Cardiac septum (tissue), 1 donor: ENCODE measurements at places on chromosomes 13 and 19. TPM values are rescaled to one million over a fixed set of nuclear protein-coding genes. Genes with fewer than 3 reads are reported as not detected.

DNA sequence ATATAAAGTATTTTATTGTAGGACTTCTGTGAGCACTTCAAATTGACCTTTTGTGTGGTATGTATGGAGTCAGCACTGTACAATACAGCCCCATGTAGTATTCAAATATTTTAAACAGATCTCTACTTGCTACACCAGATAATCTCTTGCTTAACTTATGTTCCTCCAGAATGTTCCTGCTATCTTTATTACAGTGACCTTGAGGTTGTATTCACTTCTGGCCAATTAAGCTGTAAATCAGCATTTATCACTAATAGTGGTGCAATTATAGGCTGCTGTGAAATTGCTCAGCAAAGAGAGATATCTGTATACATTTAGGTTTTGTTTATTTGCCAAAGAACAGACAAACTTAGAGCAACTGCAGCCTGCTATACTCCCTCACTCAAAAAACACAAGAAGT, 1218.6 kb downstream of the PCDH17 start:
- no peak for DNase-seq

DNA sequence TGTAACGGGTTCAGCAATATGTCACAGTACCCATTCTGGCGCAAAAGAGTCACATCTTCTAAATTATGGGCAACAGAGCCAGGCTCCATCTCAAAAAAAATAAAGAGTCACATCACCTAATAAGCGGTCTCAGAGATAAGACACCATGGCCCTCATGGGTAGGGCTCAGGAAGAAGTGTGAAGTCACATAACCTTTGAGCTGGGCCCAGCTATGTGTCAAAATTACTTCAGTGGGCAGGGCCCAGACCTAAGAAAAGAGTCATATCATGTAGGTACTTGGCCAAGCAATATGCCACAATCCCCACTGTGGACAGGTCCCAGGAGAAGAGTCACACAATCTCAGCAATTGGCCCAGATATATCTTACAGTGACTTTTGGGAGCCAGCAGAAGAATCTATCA, 11.4 kb upstream of the ZNF91 start:
- DNase-seq = no peak

- no peak for DNase-seq
Measured at GRCh38 chr19:46644720-46645119, 8.7 kb upstream of the GNG8 start.

DNA sequence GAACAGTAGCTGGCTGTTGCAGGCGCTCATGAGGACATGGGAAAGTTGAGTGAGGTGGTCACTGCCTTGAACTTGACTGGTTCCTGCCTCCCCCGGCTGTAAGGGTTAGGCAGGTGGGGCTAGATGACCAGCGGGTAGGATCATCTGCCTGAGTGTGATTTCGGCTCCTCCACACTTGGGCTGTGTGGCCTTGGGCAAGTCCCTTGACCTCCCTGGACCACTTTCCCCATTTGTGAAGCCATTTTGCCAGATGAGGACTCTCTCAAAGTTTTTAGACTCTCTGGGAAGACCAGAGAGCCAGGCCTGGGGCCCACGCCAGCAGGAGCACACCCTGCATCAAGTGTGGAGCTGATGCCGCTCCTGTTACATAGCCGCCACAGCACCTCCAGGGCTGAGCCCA, 9.5 kb downstream of the PPP1R37 start:
- no peak for DNase-seq

DNA sequence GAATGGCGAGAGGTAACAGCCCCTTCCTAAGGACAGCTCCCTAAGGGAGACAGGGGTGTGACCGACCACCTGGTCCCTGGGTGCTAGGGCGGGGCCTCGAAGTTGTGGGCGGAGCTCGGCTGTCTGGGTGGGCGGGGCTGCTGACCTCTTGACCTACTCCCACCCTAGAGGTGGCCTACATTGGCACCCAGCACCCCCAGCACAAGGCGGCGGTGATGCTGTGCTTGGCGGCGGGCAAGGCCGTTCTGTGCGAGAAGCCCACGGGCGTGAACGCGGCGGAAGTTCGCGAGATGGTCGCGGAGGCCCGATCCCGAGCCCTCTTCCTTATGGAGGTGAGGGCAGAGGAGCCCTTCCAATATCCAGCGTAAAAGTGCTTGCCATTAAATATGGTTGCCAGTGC, 2.4 kb downstream of the DHDH start:
- no peak for DNase-seq

DNA sequence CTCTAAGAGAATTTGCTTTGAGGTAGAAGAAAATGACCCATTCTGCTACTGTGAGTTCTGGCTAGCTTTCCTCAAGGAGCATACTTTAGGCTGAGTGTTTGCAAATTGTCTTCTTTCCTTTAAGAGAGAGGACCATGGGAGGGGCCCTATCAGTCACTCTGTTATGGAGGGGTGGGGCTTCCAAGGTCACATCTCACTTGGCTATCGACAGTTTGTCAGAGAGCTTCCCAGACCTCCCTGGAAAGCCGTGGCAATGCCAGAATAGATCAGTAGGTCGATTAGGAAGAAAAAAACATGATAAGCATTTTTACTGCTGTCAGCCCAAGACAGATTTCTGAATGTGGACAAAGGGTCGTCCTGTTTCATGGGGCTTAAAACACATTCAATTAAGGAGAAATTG, 93.3 kb downstream of the OXGR1 start:
- DNase-seq = no peak

- DNase-seq = no peak
Measured at GRCh38 chr13:97758317-97758716, 195.2 kb upstream of the IPO5 start.

DNA sequence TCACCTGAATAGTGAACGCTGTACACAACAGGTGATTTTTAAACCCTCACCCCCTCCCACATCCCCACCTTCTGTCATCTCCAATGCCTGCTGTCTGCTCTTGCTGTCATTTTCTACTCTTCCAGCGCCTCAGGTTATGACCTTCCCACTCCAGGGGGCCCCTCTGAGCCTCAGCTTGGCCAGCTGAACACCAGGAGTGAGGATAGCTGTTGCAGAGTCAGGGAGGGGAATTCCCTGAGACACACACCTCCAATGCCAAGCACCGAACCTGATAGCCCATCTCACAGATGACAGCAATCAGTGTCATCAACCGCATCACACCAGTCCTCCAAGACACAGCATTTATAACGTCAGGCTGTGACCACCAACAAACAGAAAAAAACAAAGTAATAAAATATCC, 193.5 kb downstream of the ZNF536 start:
- peak; percentile 39 for DNase-seq

GRCh38 chr19:51462681-51463080, 4.4 kb upstream of the SIGLEC8 start:
- no peak for DNase-seq

GRCh38 chr19:13691569-13692435, 72.5 kb upstream of the MRI1 start:
- no peak for DNase-seq

GRCh38 chr13:92804926-92805325, 421.7 kb upstream of the GPC6 start:
- no peak for DNase-seq

GRCh38 chr13:42594481-42595252, 20.7 kb downstream of the TNFSF11 start:
- no peak for DNase-seq

GRCh38 chr13:24161010-24161775, 673 bp downstream of the SPATA13 start:
- no peak for DNase-seq

- DNase-seq = no peak
Measured at GRCh38 chr13:102726430-102726829, 31.6 kb upstream of the METTL21C start.

DNA sequence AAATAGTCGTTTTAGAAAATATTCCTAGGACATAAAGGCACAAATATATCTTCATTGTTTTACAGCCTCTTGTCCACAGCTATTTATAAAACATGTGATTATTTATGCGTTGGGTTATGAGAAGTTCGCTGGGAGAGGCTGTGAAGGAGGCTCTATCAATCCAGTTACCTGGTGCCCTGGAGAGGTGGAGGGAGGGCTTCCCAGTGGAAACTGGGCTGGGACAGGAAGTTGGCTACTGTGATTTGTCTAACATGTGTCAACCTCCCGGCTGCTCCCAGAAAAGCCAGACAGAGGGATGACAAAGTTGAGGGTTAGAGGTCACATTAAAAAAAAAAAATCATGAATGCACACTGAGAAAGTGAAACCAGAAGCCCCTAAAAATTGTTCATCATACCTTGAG, 346.5 kb downstream of the ZNF536 start:
- peak; percentile 58 for DNase-seq

DNA sequence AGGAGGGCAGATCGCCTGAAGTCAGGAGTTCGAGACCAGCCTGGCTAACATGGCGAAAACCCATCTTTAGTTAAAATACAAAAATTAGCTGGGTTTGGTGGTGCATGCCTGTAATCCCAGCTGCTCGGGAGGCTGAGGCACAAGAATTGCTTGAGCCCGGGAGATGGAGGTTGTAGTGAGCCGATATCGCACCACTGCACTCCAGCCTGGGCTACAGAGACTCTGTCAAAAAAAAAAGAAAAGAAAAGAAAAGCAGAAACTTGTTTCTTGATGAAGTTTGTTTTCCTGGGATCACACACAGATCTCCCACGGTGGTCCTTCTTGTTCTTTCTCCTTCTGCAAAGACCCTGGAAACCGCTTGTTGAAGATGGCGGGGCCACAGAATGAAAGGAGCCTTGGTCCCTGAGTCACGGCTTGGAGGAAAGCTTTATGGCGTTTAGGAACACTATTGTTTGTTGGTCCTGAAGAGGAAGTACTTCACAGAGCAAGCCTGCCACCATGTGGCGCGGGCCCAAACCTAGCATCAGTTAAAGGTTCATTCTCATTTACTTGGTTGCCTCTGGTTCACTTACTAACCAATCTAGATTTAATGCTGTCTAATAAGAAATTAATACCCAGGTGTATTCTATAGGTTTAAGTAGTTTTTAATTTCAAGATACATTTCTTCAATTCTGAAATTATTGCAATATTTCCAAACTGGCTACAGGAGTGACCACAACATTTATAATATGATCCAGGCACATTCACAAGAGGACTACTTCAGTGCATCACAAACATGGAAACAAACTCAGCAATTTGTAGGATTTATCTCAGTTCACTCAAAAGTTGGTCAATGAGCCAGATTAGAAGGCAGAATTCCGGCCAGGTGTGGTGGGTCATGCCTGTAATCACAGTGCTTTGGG, 21.3 kb upstream of the ARL11 start:
- DNase-seq = peak; percentile 94

DNA sequence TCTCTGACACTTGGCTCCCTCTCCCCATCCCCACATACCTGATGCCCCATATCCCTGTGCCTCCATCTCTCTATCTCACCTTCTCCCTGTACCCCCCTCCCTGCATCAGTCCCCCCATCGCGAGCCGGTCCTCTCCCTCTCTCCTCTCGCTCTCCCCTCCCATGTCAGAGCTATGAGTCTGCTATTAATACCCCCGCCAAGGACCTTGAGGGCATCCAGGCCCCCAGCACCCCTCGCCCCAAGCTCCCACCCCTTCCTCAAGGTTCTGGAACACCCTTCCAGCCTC, 1.6 kb downstream of the GRIN2D start:
- DNase-seq = no peak

GRCh38 chr19:5877882-5878281, 7.5 kb upstream of the FUT5 start:
- no peak for DNase-seq

The ADPRHL1 gene
- total RNA-seq = 480 TPM

The ZNF541 gene
- total RNA-seq = 1.2 TPM

The OVOL3 gene
- not detected for total RNA-seq

The ACER1 gene
- not detected for total RNA-seq

The FPR3 gene
- total RNA-seq = 3.2 TPM

The PSG6 gene
- total RNA-seq = not detected

The TRIM13 gene
- 19.2 TPM for total RNA-seq
